ENCODE measurements at places on chromosomes 5 and 9. TPM values are rescaled to one million over a fixed set of nuclear protein-coding genes. Genes with fewer than 3 reads are reported as not detected.

The IL5 gene
- polyA plus RNA-seq: not detected

The PCDHB16 gene
- 2.2 TPM for polyA plus RNA-seq

The ZNF879 gene
- 2.2 TPM for polyA plus RNA-seq

The HTR1A gene
- polyA plus RNA-seq: 6.5 TPM

The TMEM252 gene
- not detected for polyA plus RNA-seq

The FAM120A gene
- 24.9 TPM for polyA plus RNA-seq

The NR5A1 gene
- polyA plus RNA-seq: 0.29 TPM

The SH3RF2 gene
- 1.0 TPM for polyA plus RNA-seq

The ARAP3 gene
- 19.7 TPM for polyA plus RNA-seq

The ADAMTS13 gene
- 4.4 TPM for polyA plus RNA-seq

The SAXO1 gene
- 0.11 TPM for polyA plus RNA-seq

The SIMC1 gene
- polyA plus RNA-seq: 12.3 TPM

All from H1 (cell line).